ENCODE measurements at places on chromosomes 12 and 14. TPM values are rescaled to one million over a fixed set of nuclear protein-coding genes. Genes with fewer than 3 reads are reported as not detected.

- no peaks in the 10 kb centered on the region for H3K27me3 ChIP-seq
- H3K27ac ChIP-seq, result no peak overlapping the region
- peaks cover 11% of the 10 kb centered on the region for H3K4me1 ChIP-seq
- no peak overlapping the region for H3K4me3 ChIP-seq
- no peak for DNase-seq
Observed at GRCh38 chr14:95530473-95531276, 4.2 kb upstream of the GLRX5 start.

DNA sequence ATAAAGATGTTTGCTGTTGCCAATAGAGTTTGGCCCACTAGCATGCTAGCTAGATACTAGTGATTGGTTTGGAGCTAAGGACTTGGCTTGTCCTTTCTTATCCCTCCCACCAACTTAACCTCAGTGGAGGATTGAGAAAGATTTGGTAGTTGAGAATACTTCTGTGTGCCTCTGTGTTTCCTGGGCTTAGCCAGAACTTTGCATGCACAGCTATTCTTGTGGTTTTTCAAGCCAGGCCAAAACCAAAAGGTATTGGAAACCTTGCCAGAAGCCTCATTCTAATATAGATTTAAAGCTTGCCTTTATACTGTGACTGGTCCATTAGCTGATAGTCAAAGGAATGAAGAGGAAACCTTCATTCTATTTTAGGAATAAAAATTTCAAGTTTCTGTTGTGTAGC lies 188.5 kb downstream of the CCDC91 start:
- no peak for DNase-seq
- no peak overlapping the region for H3K4me3 ChIP-seq
- no peaks in the 10 kb centered on the region for H3K4me1 ChIP-seq
- H3K27ac ChIP-seq, result no peak overlapping the region

- no peak overlapping the region for H3K27ac ChIP-seq
- H3K4me1 ChIP-seq, result no peaks in the 10 kb centered on the region
- DNase-seq, result no peak
- no peaks in the 10 kb centered on the region for H3K36me3 ChIP-seq
- no peaks in the 10 kb centered on the region for H3K27me3 ChIP-seq
Observed at GRCh38 chr12:11969437-11970154, 101.1 kb upstream of the BCL2L14 start.

- peak; percentile 8 for DNase-seq
- peaks cover 30% of the 10 kb centered on the region for H3K27me3 ChIP-seq
- peaks cover 5% of the 10 kb centered on the region for H3K4me1 ChIP-seq
- no peaks in the 10 kb centered on the region for H3K36me3 ChIP-seq
- H3K27ac ChIP-seq, result no peak overlapping the region
Observed at GRCh38 chr12:99983456-99984258, 1.1 kb downstream of the ANKS1B start.

GRCh38 chr12:106625976-106626375 lies 43.2 kb downstream of the RFX4 start:
- no peak overlapping the region for H3K27ac ChIP-seq
- no peaks in the 10 kb centered on the region for H3K4me1 ChIP-seq
- DNase-seq, result no peak
- no peaks in the 10 kb centered on the region for H3K36me3 ChIP-seq
- no peaks in the 10 kb centered on the region for H3K27me3 ChIP-seq
- no peak overlapping the region for H3K4me3 ChIP-seq

- H3K27me3 ChIP-seq, result no peaks in the 10 kb centered on the region
- H3K4me1 ChIP-seq, result no peaks in the 10 kb centered on the region
- peaks cover 24% of the 10 kb centered on the region for H3K36me3 ChIP-seq
- H3K4me3 ChIP-seq, result no peak overlapping the region
- H3K27ac ChIP-seq, result no peak overlapping the region
Observed at GRCh38 chr12:113854385-113855142, 111.6 kb downstream of the RBM19 start.

DNA sequence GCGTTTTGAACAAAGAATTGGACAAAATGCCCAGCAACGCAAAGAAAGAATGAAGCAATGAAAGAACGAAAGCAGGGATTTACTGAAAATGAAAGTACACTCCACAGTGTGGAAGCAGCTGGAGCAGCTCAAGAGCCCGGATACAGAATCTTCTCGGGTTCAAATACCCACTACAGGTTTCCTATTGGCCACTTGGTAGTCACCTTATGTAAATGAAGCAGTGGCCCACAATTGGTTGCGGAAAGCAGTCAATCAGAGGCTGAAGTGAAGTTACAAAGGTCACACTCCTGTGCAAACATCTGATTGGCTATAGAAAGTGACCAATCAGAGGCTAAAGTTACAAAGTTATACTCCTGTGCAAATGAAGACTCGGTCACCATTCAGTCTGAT lies 15.0 kb upstream of the PPP1R13B start:
- no peak overlapping the region for H3K27ac ChIP-seq
- H3K4me1 ChIP-seq, result no peaks in the 10 kb centered on the region
- no peaks in the 10 kb centered on the region for H3K36me3 ChIP-seq

DNA sequence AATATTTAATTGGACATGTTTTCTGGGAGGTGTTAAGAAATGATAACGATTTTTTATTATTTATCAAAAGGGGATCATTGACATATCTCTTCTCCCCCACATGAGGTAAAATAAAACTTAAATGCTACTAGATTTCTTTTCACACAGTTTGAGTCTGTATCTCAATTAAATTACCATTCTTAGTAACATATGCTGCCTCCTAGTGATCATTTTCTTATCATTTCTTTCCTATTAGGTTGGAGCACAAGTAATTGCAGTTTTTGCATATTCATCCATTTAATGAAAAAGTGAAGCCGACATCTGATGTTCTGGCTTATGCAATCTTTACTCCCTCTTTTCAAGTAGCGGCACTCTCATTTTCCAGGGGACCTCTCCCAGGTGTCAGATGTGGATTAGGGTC lies 24.9 kb downstream of the PUS7L start:
- no peak for DNase-seq
- H3K27me3 ChIP-seq, result no peaks in the 10 kb centered on the region
- H3K36me3 ChIP-seq, result peaks cover 17% of the 10 kb centered on the region
- H3K4me1 ChIP-seq, result no peaks in the 10 kb centered on the region
- no peak overlapping the region for H3K4me3 ChIP-seq
- H3K27ac ChIP-seq, result no peak overlapping the region

GRCh38 chr12:98466640-98467400 lies 48.6 kb upstream of the TMPO start:
- no peak overlapping the region for H3K4me3 ChIP-seq
- H3K4me1 ChIP-seq, result no peaks in the 10 kb centered on the region
- H3K27ac ChIP-seq, result no peak overlapping the region
- DNase-seq, result no peak
- no peaks in the 10 kb centered on the region for H3K27me3 ChIP-seq
- no peaks in the 10 kb centered on the region for H3K36me3 ChIP-seq

- H3K27me3 ChIP-seq, result peaks cover 3% of the 10 kb centered on the region
- H3K4me1 ChIP-seq, result peaks cover 2% of the 10 kb centered on the region
- no peak overlapping the region for H3K4me3 ChIP-seq
- H3K36me3 ChIP-seq, result no peaks in the 10 kb centered on the region
- H3K27ac ChIP-seq, result no peak overlapping the region
Observed at GRCh38 chr12:112900298-112901145, 6.2 kb upstream of the OAS1 start.

DNA sequence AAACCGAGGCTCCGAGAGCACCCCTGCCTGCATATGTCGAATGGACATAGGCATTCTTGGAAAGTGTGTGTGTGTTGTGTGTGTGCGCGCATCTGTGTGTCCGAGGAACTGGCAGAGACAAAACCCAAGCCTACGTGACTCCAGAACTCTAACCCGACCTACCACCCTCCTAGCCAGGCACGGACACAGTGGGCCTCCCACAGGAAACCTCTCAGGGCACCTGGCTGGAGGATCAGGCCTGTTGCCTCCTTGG lies 556 bp upstream of the PGF start:
- peak overlapping the region; percentile 26 for H3K4me3 ChIP-seq
- H3K27ac ChIP-seq, result no peak overlapping the region
- H3K36me3 ChIP-seq, result no peaks in the 10 kb centered on the region
- no peaks in the 10 kb centered on the region for H3K27me3 ChIP-seq

GRCh38 chr12:46981622-46982021 lies 97.8 kb upstream of the PCED1B start:
- DNase-seq, result no peak
- no peaks in the 10 kb centered on the region for H3K36me3 ChIP-seq
- peaks cover 3% of the 10 kb centered on the region for H3K27me3 ChIP-seq
- H3K4me3 ChIP-seq, result no peak overlapping the region

DNA sequence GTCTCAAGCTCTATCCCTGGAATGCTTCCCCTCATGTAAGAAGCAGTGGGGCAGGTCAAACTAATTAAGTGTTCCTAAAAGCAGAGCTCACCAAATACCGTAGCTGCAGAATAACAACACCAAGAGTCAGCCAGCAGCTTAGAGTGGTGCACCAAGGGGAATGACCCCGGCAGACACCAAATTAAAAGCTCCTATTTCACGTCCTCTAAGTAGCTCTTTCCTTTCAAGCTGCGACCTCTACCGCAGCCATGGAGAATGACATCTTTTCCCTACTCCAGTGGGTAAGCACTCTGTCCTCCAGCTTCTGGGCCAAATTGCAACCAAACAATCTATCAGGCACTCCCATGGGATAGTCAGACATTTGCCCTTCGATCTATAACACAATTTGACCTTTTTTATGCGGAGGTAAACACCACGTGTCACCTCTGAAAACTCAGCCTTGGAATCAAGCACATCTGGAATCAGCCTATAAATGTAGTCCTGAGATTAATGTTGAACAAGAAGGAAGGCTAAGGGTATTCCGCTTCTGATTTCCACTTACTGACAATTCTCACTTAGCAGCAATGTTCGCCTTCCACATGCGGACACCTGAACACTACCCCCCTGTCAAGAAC lies 67.6 kb upstream of the CDKN3 start:
- no peak overlapping the region for H3K27ac ChIP-seq
- peak; percentile 55 for DNase-seq
- no peak overlapping the region for H3K4me3 ChIP-seq
- H3K27me3 ChIP-seq, result no peaks in the 10 kb centered on the region
- no peaks in the 10 kb centered on the region for H3K36me3 ChIP-seq

DNA sequence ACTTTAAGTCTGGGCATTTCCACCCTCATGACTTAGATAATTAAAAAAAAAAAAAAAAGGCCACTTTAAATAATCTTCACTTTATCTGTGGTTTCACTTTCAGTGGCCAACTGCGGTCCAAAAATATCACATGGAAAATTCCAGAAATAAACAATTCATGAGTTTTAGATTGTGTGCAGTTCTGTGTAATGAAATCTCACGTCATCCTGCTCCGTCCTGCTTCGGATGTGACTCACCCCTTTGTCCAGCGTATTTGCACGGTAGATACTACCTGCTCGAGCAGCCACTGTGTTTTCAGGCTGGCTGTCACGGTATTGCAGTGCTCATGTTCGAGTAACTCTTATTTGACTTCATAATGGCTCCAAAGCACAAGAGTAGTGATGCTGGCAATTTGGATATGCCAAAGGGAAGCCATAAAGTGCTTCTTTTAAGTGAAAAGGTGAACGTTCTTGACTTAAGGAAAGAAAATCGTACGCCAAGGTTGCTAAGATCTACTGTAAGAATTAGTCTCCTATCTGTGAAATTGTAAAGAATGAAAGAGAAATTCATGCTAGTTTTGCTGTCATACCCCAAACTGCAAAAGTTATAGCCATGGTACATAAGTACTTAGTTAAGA lies 2.4 kb downstream of the E2F7 start:
- DNase-seq, result no peak
- H3K4me3 ChIP-seq, result no peak overlapping the region
- peaks cover 3% of the 10 kb centered on the region for H3K27me3 ChIP-seq
- no peaks in the 10 kb centered on the region for H3K36me3 ChIP-seq
- no peaks in the 10 kb centered on the region for H3K4me1 ChIP-seq
- no peak overlapping the region for H3K27ac ChIP-seq

DNA sequence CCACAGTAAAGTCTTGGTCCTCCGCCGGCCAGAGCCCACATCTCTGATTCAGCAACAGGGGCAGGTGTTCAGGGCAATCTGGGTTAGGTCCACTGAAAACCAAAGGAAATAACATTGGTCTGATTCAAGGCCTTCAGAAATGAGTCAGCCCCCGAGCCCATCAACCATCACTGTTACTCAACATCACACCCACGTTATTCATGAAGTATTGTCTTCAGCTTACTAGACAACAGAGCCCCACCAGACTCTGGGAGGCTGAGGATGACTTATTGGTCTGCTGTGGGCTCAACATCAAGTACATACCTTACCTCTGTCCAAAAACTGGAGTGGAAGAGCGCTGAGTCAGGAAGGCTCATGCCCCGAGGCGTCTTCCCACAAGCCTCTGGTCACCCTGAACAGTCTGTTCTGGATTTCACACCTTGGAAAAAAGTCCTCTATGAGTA lies 97.5 kb downstream of the ZFP36L1 start:
- H3K4me1 ChIP-seq, result peaks cover 7% of the 10 kb centered on the region
- no peak overlapping the region for H3K4me3 ChIP-seq
- no peaks in the 10 kb centered on the region for H3K36me3 ChIP-seq
- DNase-seq, result no peak
- no peak overlapping the region for H3K27ac ChIP-seq

DNA sequence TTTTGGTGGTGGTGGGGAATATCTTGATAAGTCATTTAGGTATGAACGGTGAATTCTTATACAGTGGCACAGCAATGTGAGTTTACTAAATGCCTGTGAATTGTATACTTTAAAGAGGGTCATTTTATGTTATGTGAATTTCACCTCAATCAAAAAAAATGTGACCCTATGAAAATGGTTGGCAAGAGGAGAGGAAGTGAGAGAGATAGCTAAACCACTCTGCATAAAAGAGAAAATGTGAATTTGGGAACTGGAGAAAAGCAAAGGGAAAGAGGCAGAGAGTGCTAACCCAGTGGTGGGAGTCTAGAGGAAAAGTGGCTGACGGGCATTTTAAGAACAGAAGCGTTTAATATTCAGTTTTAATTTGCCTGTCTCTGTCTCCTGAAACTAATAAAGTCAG lies 93.8 kb downstream of the SLC38A6 start:
- no peak overlapping the region for H3K27ac ChIP-seq
- no peak for DNase-seq
- H3K4me3 ChIP-seq, result no peak overlapping the region
- H3K36me3 ChIP-seq, result no peaks in the 10 kb centered on the region
- no peaks in the 10 kb centered on the region for H3K4me1 ChIP-seq
- H3K27me3 ChIP-seq, result no peaks in the 10 kb centered on the region

- H3K27ac ChIP-seq, result no peak overlapping the region
- H3K4me3 ChIP-seq, result no peak overlapping the region
- no peaks in the 10 kb centered on the region for H3K4me1 ChIP-seq
- H3K27me3 ChIP-seq, result no peaks in the 10 kb centered on the region
- no peak for DNase-seq
- peaks cover 12% of the 10 kb centered on the region for H3K36me3 ChIP-seq
Observed at GRCh38 chr14:89284333-89285058, 132.5 kb downstream of the FOXN3 start.

GRCh38 chr12:54993181-54993835 lies 8.7 kb upstream of the TESPA1 start:
- peaks cover 7% of the 10 kb centered on the region for H3K27me3 ChIP-seq
- H3K4me3 ChIP-seq, result no peak overlapping the region
- H3K4me1 ChIP-seq, result no peaks in the 10 kb centered on the region
- H3K27ac ChIP-seq, result no peak overlapping the region
- H3K36me3 ChIP-seq, result no peaks in the 10 kb centered on the region
- peak; percentile 30 for DNase-seq

The TMEM120B gene
- 14.9 TPM for polyA plus RNA-seq

The HNF1A gene
- polyA plus RNA-seq, result 55.5 TPM

The KRT79 gene
- not detected for polyA plus RNA-seq

The PMEL gene
- 5.7 TPM for polyA plus RNA-seq

The P2RX7 gene
- polyA plus RNA-seq, result 1.3 TPM

The NYNRIN gene
- polyA plus RNA-seq, result 54.4 TPM

The CEP290 gene
- polyA plus RNA-seq, result 16.4 TPM

Data from large intestine (tissue), 12 donors.